Thoracic aorta (tissue), 2 donors: ENCODE measurements at places on chromosomes 12 and 14. TPM values are rescaled to one million over a fixed set of nuclear protein-coding genes. Genes with fewer than 3 reads are reported as not detected.

GRCh38 chr14:77119851-77120250 lies 21.7 kb downstream of the ZDHHC22 start:
- DNase-seq, result no peak

- DNase-seq, result no peak
Observed at GRCh38 chr12:32896432-32897280, at the start of gene PKP2. TSS of gene PKP2 (minus strand) at chr12:32896777. CDS start at chr12:32896731, 46 bp downstream.

Gene DHH
- 1.2 TPM for total RNA-seq

Gene TDRD9
- not detected for total RNA-seq

Gene SERPINA6
- total RNA-seq, result not detected
